ENCODE measurements at places on chromosomes 1 and 21.

DNA sequence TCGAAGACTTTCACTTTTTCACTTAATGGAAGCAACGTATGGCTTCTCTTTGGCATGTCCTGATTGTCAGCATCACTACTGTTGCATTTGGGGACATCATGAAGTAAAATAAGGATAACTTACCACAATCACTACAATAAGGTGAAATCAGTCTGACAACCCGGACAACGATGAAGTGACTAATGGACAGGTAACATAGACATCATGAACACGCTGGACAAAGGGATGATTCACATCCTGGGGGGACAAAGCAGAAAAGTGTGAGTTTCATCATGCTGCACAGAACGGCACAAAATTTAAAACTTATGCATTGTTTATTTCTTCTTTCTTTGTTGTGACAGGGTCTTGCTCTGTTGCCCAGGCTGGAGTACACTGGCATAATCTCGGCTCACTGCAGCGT is 53.9 kb downstream of the FH start:
- DNase-seq: no peak

- DNase-seq: no peak
These were observed 6.6 kb upstream of the ZNF669 start for GRCh38 chr1:247110627-247111258.

DNA sequence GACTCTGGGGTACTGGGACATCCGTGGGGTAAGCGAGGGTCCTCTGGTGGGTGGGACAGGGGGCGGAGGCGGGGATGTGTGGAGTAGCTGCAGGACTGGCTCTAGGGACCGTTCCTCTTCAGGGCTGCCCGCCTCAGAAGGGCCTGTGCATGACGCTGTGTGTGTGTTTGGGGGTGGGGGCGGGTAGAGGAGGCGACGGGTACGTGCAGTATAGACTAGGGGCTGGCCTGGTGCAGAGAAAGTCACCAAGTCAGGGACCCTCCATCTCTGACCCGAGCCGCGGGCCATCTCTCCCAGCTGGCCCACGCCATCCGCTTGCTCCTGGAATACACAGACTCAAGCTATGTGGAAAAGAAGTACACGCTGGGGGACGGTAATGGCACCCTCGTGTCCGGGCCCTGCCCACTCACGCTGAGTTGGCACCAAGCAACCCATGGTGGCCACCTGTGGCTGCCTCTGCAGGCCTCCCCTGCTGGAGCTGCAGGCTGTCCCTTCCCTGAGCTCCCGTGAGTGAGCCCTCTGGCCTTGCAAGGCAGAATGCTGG is 342 bp downstream of the GSTM5 start:
- DNase-seq: no peak

- DNase-seq: peak; percentile 18
These were observed 68.9 kb downstream of the NMNAT2 start for GRCh38 chr1:183349201-183349711.

DNA sequence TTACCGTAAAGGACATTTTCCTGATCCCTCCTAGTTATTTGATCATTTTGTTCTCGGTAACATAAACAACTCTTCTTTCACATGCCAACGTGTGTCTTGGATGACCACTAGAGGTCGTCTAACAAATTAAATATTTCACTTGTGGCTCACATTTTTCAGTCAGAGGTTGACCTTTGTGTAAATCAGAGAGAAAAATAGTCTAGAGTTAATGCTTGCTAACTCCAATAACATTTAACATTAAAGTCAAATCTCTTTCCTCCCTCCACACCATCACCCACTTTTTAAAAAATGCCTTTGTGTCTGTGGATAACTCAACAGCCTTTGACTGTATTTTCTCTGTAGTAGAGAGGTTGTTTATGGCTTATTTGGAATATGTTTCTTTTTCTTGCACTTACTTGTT is 220.5 kb upstream of the B3GALT2 start:
- no peak for DNase-seq

- DNase-seq: no peak
These were observed 2.9 kb downstream of the MTARC1 start for GRCh38 chr1:220789532-220790147.

GRCh38 chr21:34531399-34531798 is 19.4 kb upstream of the KCNE1 start:
- no peak for DNase-seq

DNA sequence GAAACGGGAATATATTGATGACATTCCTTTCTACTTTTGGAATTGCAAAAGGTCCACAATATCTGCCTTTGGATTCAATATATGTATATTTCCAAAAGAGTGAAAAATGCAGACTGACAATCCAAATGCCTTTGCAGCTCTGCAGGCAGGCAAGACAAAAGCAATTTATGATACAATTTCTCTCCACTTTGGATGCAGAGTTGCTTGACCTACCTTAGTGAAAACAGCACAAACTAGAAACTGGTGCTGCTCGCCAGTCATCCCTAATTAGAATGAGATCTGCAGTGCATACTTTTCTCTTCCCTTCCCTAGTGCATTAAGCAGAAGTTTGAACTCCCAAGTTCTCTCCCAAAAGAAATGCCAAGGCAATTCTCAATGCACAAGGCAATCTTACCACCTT is 56.8 kb downstream of the KIAA0319L start:
- DNase-seq: no peak

GRCh38 chr1:8397511-8397910 is 79.6 kb downstream of the SLC45A1 start:
- no peak for DNase-seq

- no peak for DNase-seq
These were observed 375.7 kb upstream of the B3GALT2 start for GRCh38 chr1:193562121-193562520.

- DNase-seq: no peak
These were observed 10.1 kb downstream of the IL12RB2 start for GRCh38 chr1:67317803-67318202.

GRCh38 chr1:224509907-224510306 is 75.3 kb upstream of the WDR26 start:
- no peak for DNase-seq

- no peak for DNase-seq
These were observed 92.9 kb downstream of the KIF14 start for GRCh38 chr1:200527670-200528069.

DNA sequence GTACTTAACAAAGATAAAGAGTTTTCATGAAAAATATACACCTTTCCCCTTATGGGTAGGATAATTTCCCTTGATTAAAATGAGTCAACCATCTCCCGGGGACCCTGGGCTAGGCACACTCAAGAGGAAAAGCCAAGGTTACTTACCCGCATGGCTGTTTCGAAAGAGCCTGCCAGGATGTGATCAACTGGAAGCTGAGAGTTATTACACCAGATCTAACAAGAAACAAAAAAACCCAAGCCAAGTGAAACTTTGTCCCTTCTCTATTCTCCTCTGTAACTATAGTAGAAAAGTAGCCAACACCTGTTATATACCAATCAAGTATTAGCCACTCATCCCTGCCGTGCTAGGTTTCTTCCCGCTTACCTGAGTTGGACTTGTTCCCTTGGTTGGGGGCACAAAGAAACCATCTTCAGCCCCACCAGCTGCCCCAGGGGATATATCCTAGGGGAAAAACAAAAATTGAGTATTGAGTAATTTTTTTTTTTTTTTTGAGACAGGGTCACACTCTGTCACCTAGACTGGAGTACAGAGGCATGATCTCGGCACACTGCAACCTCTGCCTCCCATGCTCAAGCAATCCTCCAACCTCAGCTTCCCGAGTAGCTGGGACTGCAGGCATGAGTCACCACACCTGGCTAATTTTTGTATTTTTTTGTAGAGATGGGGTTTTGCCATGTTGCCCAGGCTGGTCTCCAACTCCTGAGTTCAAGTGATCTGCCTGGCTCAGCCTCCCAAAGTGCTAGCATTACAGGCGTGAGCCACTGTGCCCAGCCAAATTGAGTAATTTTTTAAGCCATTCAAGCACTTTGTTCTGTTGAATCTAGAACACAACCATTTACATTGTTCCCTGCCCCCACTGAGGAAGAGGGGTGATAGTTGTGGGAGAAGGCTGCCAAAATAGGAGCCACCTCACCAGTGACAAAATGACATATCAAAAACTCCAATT is 8.4 kb upstream of the PEX19 start:
- no peak for DNase-seq

DNA sequence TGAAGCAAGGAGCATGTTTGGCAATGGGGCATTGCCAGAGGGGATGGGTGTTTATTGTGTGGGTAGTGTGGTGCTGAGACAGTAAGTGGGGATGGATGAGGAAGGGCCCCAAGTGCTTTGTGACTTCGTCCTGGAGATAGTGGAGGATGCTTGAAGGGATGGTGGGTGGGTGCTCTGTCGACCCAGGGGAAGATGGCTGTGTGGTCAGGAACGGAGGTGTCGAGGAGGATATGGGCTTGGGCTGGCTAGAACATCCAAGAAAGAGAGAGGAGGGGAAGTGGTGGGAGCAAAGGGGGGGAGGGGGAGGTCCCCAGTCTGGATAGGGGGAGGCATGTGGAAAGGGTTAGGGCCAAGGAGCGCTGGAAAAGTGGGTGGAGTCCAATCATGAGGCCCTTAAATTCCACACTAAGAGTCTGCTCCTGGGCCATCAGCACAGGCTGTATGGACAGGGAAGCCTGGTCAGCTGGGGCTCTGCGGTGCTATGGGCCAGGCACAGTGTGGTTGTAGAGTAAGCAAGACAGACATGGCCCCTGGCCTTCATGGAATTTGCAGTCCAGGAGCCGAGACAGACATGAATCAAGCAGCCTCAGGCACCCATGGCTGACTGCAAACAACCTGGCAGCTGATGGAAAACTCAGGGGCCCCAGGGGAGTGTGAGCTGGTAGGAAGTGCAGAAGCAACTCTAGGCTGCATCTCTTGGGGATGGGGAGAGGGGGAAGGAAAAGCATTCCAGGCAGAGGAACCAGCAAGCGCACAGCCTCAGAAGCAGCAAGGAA is 36.3 kb downstream of the EDN2 start:
- no peak for DNase-seq

- no peak for DNase-seq
These were observed 51.6 kb downstream of the EIF2B3 start for GRCh38 chr1:44934791-44935190.

- DNase-seq: no peak
These were observed 8.3 kb downstream of the PPFIA4 start for GRCh38 chr1:203034422-203035110.

GRCh38 chr1:172485626-172486025 is 41.8 kb upstream of the PIGC start:
- DNase-seq: no peak

- no peak for DNase-seq
These were observed 37.8 kb downstream of the TTC13 start for GRCh38 chr1:230940848-230941247.

DNA sequence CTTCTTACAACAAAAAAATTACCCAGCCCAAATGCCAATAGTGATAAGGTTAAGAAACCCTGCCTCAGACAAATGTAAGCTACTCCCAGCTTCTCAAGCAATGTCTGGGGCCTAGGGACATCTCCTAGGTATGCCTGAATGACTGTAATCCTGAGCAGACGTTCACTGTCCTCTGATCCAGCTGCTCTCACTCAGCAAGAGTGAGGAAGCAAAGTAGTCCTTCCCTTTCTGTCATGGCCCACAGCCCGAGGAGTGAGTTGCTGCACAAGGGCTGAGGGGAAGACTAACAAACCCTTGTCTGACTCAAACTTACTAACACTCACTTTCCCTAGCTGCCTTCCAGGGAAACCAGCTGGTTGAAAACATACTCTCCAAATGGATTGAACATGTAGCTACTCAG is 124.9 kb upstream of the TNFSF4 start:
- DNase-seq: no peak

DNA sequence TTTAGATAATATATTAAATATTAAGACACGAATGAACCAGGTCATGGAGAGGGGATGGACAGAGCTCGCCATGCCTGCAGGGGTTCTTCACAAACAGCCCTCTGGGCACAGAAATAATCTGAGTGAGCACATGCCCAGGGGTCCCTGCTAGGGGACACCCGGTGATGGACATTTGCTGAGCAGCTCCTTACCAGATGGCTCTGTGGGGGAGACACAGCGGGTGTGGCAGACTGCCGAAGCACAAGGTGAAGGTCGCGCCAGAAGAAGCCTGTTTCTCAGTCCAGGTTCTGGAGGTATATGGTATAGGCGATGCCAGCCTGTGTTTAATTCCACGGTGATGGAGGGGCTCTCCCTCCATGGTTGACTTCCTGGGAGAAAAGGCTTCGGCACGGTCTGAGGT is 9.6 kb downstream of the TRABD2B start:
- no peak for DNase-seq

- no peak for DNase-seq
These were observed 32.4 kb downstream of the ZNF326 start for GRCh38 chr1:90027281-90027680.

- no peak for DNase-seq
These were observed 679.4 kb upstream of the USP24 start for GRCh38 chr1:55894521-55894920.

DNA sequence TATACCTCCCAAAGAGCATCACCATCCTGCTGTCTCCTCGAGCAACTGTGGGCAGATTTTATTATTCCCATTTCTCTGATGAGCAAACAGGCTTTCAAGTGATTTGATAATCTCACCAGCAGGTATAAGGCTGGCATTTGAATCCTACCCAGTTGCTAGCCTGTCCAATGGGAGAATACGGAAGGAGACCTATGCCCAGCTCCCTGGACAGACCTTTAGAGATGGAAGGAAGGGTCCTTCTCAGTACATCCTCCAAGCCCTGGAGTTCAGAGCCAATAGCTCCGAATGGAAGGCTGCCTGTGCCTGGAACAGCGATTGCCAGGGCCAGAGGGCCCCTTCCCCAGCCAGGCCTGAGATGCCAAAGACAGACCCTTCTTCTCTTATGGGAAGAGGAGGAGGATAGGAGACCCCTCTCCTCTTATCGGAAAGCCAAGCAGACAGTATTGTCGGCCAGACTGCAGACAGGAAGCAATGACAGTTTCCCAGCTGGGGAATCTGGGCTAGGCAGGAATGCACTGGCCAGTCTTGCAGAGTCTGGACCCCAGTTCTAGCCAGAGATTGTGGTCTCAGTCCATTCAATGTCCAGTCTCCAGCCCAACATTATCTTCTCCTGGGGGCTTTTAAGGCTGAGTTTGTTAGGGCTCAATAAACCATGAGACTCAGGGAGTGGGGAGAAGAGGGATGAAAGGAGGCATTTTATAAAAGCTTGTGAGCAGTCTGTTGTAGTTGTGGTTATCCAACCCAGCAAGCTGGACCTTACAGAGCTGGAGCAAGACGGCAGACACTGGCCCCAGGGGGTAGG is 2.0 kb downstream of the IFFO2 start:
- DNase-seq: no peak

GRCh38 chr1:41780322-41780721 is 138.4 kb downstream of the HIVEP3 start:
- DNase-seq: no peak
